ENCODE measurements at places on chromosomes 5 and 9.

DNA sequence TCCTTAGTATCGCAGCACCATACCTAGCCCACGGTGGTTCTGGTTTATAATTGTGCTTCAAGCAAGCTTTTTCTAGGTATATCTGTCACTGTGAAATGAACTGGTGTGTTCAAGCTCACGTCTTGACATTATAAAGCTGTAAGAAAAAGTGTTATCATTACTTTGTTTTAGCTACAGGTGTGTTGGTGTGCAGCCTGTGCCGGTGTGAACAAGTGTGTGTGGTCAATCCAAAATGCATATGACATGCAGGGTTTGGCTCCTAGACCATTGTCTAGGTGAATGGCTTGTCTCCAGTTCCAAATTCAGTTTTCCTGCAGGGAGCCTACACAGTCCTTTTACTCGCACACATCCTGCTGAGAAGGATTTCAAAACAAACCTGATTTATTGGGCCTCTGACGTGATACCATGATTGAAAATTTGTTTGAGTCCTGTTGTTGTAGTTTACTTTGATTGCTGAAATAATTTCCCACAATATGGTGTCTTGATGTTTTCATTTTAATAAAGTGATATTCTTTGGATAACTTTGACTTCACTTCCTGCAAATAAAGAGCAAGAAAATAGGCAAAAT is 3.7 kb downstream of the LSM11 start:
- DNase-seq = no peak

DNA sequence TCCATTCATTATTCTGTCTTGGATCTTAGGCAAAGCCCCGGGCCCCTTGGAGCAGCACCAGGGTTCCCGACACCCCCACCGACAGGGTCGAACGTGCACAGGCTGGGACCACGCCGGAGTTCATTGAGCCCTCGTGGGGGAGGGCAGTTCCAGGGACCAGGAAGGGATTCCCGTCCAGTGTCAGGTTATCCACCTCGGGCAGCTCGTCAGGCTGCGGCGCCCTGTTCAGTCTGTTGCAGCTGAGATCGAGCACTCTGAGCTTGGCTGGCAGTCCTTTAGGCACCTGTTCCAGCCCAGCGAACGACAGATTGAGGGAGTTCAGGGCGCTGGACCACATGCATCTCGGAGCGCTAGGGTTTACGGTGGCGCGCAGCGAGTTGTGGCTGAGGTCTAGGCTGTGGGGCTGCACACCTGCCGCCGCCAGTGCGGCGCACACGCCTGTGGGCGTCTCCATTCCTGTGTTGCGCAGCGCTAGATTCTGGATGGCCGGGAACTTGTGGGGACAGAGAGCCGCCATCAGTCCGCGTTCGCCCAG is 1.1 kb downstream of the CD14 start:
- DNase-seq = no peak

DNA sequence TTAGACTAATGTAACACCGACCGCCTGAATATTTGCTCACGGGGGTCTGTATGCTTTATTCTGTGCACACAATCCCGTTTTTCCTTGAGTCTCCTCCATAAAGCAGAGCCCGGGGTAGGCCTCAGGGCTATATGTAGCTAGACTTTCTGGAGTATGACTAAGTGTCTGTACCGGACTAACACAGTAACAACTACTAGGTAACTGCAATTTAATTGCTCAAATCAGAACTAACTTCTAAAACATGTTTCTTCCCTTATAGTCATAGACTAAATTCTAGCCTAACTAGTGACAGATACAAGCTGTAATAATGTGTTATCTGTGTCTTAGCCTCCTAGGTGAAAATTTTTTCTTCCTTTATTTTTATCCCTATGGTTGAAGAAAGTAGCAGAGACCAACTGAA is 2.1 kb downstream of the REEP5 start:
- DNase-seq = no peak

DNA sequence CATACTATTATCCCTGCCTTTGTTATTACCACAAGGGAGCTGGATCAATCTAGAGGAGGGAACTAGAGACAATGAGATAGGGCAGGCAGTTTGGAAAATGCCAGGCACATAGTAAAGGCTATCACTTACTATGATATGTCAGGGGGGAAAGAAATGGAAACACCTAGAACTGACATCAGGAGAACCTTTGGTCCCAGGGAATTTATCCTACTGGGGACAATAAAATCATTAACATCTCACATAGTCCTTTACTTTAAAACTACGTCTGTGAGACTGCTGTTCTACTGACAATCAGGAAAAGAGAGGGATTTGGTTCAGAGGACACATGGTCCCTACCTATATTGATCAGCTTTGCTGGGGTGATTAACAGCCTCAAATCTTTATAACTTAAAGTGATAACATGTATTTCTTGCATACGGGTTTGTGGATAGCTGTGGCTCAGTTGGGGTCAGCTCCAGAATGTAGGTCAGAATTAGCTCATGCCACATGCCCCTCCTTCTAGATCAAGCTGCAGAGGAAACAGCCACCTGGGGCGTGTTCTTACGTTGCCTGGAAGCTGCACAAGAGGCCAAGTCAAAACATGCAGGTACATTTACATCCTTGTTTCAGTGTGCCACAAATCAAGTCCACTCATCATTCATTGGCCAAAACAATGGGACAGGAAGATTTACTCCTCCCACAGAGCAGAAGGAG is 43.9 kb upstream of the ALDOB start:
- no peak for DNase-seq

GRCh38 chr5:124948062-124948753 is 201.8 kb upstream of the ZNF608 start:
- peak; percentile 55 for DNase-seq

DNA sequence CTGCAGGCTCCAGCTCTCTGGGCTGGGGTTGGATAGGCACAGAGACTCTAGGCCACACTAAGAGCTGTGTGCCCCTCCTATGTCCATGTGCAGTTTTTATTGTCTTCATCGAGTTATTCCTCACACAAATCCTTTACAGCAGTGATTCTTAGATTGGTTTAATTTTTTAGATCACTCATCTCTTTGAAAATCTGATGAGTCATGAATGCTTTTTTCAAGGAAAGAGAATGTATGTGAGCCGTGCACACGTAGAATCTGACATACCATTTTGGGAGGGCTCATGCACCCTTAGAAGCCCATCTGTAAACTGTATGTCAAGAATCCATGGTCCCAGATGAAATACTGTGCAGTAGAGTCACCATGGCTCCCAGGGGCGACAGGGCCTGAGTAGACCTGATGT is 100.7 kb upstream of the S1PR3 start:
- no peak for DNase-seq

- no peak for DNase-seq
Observed at GRCh38 chr5:158999339-158999738, 100.4 kb downstream of the EBF1 start.

- DNase-seq = no peak
Observed at GRCh38 chr9:95078511-95078910, 239.0 kb downstream of the FANCC start.

Measured in glomerular endothelial cell (primary cell).